ENCODE measurements at places on chromosomes 2 and 18.

GRCh38 chr18:67770520-67770919 lies 254.0 kb upstream of the DSEL start:
- DNase-seq: no peak

- DNase-seq: no peak
Measured at GRCh38 chr2:106316915-106317314, 122.8 kb upstream of the UXS1 start.

DNA sequence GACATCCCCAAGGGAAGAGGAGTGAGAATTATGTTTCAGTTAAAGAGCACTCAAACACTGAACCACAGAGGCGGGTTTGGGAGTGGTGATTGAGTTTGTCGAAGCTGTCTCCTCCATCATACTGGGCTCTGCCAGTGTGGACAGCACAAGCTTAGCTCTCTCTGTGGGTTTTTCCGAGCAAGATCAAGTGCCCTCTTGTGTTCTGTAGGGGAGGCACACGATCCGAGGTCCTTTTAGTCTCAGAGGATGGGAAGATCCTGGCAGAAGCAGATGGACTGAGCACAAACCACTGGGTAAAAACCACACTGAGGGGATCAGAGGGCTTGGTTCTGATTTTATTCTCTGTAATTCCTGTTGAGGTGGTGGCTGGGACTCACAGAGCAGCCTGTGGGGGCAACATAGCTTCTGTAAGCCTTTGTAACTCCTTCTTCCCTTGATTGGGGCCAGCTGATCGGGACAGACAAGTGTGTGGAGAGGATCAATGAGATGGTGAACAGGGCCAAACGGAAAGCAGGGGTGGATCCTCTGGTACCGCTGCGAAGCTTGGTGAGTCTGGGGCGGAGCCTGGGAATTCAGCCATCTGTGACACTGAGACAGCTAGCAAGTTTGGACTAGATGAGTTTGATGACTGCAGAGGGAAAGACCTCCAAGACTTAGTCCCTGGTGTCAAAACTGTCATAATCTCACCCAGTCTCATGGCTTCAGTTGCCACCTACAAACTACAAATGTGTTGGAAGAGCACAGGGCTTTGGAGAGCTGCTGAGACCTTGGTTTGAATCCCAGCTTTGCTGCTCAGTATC lies 2.0 kb downstream of the NAGK start:
- no peak for DNase-seq

- no peak for DNase-seq
Measured at GRCh38 chr2:140929849-140930248, 1201.0 kb downstream of the LRP1B start.

DNA sequence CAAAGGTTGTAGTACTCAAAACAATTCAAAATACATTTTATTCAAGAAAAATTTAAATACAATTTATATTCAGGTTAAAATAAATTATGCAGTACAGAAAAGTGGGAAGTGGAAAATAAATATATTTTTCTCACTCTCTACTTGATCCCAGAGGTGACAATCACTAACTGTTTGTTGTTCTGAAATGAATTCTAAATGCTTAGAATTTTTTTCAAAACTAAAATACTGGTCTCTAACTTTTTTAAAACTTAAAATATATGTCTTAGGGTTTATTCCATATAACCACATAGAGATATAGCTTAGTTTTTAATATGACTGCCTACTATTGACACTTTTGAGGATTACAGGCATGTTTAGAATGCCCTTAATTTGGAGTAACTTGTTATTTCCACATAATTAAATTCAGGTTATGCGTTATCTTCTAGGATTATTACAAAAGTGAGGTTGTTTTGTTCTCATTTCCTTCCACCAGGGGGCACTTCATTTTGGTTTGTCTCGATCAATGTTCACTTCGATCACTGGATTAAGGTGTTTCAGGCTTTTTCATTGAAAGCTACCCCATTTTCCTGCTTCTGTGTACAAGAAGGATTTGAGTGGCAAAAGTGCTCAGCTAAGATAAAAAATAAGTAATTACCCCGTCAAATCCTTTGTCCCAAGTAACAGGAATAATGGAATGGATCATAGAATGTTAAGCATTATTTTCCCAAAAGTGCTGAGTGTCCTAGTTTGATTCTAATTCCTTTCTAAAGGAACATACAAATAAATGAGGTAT lies 27.1 kb upstream of the TFPI start:
- no peak for DNase-seq

- DNase-seq: no peak
Measured at GRCh38 chr2:197281421-197281820, 29.2 kb downstream of the ANKRD44 start.

DNA sequence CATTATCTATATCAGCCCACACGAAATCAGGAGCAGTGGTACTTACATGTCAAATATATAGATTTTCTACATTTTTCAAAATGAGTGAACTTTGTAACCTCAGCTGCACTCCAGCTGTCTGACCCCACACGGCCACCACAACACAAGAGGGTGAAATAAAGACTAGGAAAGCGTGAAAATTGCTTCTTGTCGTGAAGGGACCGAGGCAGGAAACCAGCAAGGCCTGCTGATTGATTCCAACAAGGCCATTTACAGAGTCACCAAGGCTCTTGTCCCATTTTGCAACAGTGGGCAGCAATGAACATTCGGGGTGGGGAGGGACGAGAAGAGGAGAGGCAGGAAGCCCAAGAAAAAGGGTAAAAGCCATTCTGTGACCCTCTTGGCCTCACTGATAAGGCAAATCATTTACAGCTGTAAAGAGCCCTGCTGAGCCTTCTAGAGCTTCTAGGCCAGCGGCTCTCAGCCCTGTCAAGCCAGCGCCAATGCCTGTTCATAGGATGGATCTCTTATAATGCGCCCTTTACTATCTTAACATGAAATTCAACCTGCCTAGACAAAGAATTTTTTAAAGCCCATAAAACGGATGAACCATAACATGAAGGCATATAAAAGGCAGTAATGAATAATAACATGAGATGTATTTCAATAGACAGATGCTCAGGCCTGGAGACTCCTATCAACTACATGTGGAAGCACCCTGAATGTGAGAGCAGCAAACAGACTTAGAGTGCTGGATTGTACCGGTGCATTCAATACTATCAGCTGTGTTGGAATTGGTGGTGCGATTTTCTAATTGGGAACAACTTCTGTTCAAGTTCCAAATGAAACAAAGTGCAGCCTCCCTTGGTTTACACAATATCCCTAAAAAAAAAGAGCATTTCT lies 269.0 kb downstream of the CDCA7 start:
- DNase-seq: no peak

DNA sequence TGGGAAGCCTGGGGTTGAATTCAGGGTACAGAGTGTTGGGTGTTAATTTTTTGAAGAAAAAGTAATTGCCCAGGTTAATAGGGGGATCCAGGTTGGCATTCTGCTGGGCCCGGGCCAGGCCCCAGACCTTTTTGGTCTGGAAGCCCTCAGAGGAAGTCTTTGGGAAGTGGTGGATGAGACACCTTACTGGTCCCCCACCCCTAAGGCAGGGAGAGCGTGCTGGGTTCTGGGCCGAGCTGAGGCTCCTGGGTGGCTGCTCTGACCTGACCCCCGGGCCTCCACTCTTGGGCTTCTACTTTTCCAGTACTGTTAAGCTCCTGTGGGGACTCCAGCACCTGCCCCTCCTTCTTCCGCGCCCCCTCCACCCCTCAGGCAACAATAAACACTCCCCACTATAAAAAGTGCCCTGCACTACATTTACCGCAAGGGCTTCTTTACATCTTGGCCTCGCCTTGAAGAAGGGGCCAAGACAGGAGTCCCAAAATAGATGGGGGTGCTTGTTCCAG lies 753 bp upstream of the HOXD3 start:
- DNase-seq: no peak

Data from activated CD8-positive, alpha-beta memory T cell treated with anti-CD3 and anti-CD28 coated beads, Interleukin-2, amount 50 U/mL, for 4 hours (primary cell).